Thoracic aorta (tissue), 2 donors: ENCODE measurements at places on chromosomes 7 and 10.

DNA sequence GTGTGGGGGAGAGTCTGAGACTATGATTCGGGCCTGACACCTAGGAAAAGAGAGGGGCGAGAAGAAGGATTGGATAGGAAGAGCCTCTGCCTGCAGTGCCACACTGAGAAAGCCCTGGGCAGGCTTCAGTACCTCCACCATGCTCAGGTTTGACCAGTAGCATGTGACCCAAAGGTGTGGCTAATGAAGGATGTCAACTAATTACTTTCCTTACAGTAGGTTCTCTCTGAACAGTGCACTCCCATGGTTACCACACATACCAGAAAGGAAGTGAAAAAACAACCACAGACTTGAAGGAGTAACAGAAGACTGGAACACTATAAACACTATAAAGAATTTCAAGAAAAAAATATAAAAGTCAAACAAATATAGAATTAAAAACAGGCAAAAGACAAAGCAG, 46.2 kb downstream of the SEM1 start:
- no peak for DNase-seq

- no peak for DNase-seq
These were observed 1026.0 kb downstream of the REEP3 start for GRCh38 chr10:64547168-64547567.

- DNase-seq, result no peak
These were observed 282.1 kb downstream of the CXCL12 start for GRCh38 chr10:44102726-44103255.

GRCh38 chr7:125061776-125062397, 132.3 kb upstream of the POT1 start:
- no peak for DNase-seq

DNA sequence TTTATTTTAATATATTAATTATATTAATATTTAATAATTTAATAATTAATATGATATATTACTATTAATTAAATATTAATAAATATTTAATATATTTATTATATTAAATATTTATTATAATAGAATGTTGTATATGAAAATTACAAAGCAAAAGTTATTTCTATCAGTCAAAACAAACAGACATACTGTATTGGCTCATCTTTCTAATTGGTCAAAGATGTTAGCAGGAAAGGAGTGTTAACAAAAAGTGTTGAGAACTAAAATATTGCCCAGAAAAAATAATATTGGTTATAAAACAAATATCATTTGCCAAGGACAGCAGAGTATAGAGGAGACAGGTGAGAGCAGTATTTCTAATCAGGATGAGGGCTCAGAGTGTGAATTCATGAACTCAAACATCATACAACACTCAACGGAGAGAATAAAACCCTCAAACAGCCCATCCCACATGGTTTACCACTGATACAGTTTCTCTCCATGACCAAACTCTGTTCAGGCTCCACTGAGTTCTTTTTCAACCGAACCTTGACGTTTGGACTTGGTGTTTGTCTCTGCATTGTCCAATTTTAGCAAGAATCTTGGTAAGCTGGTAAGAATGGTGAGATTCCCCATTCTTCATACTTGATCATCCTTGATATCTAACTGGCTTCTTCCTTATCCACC, 58.0 kb downstream of the TSPAN12 start:
- DNase-seq, result no peak

- no peak for DNase-seq
These were observed 120.8 kb upstream of the PCBD1 start for GRCh38 chr10:71009126-71009525.

- no peak for DNase-seq
These were observed 53.4 kb downstream of the FOXL3 start for GRCh38 chr7:343227-343822.

DNA sequence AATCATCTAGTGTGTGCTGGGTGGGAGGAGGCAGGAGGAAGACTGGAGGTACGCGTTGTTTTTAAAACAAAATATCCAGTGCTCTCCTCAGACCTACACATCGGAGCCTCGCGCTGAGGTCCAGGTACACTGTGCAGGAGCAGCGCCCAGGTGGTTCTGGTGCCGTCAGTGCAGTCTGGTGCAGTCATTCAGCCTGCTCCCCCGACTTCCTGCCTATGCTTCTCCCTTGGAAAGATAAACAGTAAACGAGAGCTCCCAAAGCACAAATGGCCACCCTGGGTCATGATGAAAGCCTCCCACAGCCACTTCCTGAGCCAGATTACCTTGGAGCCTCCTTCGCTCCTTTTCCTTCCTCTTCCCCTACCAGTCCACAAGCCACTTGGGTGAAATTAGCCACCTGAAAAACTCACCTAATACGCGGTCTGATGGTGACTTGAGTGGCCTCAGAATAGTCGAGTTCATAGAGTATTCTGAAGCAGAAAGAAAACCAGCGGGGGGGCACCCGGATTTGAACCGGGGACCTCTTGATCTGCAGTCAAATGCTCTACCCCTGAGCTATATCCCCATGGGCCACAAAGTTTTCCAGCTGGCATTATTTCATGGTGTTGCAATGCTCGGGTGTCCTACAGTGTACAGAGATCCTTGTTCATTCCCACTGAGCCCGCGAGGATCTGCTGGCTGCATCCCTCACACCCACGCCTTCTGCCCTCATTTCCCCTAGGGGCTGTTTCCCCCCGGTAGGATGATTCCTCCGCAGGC, 82.5 kb downstream of the ZNF467 start:
- no peak for DNase-seq

GRCh38 chr7:42035210-42035609, 201.8 kb downstream of the GLI3 start:
- no peak for DNase-seq

- DNase-seq, result no peak
These were observed 21.6 kb upstream of the TRIL start for GRCh38 chr7:28979776-28980175.

- peak; percentile 0 for DNase-seq
These were observed 38.7 kb downstream of the RASGEF1A start for GRCh38 chr10:43227911-43228782.

DNA sequence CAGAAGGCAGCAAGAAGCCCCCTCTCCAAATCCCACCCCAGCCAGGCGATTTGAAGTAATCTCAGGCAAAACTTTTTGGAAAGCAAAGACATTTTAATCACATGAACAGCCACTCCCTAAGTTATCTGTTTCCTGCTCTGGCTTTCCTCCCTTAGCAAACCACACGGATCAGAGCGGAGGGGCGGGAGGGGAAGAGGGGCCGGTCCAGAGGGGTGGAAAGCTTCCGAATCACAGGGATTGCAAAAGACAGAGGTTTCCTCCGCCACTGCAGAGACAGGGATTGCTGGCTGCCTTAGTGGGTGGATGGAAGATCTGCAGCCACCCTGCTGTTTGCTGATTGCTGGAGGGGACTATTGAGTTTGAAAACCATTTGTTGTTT, 41.2 kb downstream of the ZCCHC24 start:
- DNase-seq, result no peak

DNA sequence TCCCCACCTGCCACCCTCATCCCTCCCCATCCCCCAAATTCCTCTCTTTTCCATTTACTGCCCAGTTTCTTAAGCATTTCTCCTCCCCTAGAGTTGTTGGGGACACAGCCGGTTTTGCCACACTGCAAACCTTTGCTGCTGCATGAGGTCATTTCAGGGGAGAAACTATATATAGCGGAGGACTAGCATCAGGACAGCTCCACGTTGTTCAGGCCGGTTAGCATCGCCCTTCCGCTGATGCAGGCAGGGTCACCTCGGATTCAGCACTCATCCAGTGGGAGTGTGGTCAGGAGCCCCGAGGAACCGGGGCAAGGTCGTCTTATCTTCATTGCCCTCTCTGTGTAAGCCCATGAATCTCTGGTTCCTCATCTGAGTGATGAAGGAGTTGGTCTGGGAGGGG, 15.6 kb downstream of the UBTD1 start:
- no peak for DNase-seq
